ENCODE measurements at places on chromosomes 12 and 14.

- DNase-seq = peak; percentile 98
Measured at GRCh38 chr12:71947645-71948105, 9.0 kb downstream of the TPH2 start.

DNA sequence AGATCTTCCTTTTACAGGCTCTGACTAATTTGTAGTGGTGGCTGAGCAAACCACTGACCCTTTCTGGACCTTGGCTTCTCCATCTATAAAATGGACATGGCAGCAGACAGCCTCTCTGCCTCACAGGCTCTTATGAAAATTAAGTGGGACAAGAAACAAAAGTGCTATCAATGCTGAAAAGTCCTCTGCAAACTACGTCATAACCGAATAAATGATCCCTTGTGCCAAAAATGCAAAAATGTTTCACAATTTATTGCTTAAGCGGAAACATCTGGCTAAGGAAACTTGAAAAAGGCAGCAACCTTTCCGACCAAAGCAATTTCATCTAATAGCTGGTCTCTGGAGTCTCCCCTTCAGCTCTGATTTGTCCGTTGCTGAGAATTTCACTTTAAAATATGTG is 108.5 kb upstream of the PLXNC1 start:
- no peak for DNase-seq

GRCh38 chr12:107760207-107760808 is 629 bp downstream of the PRDM4 start:
- peak; percentile 75 for DNase-seq

DNA sequence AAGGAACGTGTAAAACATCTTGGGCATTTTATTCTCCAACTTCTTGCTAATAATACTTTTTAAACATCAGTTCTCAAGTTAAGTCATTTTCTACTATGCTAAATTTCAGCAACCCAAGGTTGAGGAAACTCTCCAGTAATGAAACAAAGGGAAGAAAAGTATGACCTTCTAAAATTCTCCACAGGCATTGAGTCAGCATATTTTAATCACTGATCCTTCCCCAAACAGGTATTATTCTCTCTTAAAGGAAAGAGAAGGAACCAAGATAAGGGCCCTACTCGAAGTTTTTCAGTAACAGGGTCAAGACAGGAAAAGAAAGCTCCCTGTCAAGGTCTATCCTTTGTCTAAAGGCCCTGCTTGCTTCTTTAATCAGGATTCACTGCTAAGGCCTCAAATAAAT is 3.0 kb downstream of the KICS2 start:
- DNase-seq = peak; percentile 20

DNA sequence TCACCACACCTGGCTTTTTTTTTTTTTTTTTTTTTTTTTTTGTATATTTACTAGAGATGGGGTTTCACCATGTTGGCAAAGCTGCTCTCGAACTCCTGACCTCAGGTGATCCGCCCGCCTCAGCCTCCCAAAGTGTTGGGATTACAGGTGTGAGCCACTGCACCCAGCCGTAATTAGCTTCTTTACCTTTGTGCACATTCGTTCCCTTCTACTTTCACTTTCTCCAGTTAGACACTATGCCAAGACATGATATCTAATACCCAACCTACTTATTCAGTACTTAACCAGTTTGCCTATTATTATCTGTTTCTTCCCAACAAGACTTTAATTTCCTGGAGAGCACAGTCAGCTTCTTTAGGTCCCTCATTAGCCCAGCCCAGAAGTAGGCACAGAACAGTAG is 5.3 kb downstream of the STYK1 start:
- DNase-seq = no peak

DNA sequence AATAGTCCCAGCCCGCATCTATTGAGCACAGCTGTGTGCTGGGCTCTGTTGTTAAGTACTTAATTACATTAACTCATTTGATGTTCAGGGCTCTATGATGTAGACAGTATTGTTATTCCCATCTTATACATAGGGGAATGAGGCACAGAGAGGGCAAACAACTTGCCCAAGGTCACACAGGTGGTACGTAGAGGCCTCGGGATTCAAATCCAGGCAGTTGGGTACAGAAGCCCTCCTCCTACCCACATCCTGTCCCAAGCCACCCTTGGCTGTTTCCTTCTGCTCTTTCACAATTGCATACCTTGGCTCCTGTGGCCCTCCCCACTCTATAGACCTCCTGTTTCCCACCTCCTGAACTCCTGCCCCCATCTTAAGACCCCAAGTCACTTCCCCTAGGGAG is 10.0 kb upstream of the GPR68 start:
- DNase-seq = peak; percentile 60

DNA sequence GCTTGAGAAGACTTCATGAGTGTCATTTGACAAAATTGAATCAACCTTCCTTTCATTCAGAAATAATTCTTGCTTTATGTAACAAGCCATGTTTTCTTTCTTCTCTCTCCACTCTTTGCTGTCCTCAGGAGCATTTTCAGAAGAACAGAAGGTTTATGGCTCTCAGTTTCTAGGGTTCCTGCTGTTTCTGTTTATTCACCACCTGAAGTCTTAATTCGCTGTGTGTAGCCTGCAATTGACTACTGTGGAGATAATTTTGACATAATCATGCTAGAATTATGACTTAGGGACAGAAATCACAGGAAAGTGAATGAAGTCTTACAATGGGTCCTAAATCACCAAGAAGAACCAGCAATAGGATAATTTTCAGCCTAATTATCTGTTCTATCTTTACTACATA is 7.2 kb upstream of the PLEKHG7 start:
- DNase-seq = peak; percentile 98

GRCh38 chr14:25111061-25111601 is 61.2 kb upstream of the STXBP6 start:
- DNase-seq = peak; percentile 62
